Cortex of kidney (tissue), 1 donor: ENCODE measurements at places on chromosomes 16 and 17.

DNA sequence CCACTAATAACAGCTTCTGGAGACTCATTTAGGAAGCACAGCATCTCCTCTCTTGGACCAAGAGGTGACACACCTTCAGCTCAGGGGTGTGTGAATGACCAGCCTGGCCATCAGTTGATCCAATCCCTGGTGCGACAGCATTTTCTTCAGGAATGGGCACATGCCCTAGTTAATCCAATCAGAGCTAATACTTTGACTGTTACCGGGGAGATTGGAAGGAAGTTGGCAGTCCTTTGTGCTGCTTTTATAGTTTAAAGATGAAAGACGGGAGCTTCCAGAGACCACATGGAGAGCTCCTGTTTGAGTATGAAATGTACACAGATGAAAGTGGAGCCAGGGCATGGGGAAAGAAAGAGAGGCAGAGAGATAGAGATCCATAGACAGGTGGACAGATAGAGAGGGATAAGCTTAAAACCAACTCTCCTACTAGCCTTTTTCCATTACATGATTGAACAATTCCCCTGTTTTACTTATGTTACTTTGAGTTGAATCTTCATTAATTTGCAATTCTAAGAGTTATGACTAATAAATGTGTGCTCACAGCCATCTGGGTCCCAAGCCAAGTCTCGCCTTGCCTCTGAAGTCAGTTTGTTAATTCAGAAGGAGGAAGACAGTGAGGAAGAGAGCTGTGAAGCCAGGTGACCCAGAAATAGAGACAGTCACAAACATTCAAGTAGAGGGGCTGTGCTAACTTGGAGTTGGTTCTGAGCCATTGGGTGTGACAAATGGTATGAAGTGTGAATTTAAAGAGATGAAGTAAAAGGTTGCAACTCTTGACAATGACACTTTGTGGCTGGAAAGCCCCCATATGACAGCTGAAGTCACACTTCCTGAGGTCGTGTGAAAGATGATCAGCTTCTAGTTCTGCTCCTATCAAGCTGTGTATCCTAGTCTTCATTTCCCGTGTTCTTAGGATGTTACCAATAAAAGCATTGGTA lies 120.0 kb upstream of the GOT2 start:
- DNase-seq, result no peak

DNA sequence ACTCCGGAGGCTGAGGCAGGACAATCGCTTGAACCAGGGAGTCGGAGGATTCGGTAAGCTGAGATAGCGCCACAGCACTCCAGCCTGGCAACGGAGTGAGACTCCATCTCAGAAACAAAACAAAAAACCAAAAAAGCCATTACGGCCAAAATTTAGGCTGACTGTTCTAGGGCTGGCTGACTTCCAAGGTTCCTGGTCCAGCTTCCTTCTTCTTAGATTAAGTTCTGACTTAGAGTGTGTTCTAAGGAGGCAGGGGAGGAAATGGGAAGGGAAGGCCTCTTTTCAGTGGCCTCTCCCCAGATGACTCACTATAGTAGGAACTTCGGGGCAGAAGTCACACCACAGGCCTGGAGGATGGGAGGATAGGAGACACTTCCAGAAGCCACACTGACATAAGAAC lies 27.7 kb upstream of the CLEC18B start:
- DNase-seq, result no peak

DNA sequence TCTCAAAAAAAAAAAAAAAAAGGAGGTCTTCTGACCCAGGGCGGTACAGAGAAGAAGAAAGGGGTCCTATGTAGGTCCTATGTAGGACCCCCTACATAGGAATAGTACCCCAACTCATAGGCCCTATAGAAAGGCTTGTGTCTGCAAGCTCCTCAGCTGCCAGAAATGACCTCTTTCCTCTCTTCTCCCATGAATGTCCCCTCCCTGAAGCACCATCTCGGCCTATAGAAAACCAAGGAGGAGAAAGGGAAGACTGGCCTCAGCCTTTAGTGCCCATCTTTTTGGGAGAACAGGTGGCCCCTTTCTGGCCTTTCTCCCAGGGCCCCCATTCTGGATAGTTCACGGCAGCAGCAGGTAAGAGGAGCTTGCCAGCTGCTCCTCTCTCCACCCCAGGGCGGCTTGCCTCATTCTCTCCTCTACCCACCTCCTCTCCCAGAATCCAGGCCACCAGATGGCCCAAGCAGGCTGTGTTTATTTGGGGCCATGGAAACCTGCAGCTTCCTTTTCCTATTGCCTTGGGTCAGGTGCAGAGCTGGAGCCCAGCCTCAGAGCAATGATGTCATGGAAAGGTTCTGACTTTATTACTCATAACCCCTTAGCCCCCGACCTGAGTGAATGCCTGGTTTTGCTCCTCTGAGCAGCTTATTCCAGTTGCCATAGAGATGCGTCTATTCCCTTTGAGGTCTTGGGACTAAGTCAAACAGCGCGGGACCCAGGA lies 1.6 kb upstream of the MRPL58 start:
- no peak for DNase-seq

DNA sequence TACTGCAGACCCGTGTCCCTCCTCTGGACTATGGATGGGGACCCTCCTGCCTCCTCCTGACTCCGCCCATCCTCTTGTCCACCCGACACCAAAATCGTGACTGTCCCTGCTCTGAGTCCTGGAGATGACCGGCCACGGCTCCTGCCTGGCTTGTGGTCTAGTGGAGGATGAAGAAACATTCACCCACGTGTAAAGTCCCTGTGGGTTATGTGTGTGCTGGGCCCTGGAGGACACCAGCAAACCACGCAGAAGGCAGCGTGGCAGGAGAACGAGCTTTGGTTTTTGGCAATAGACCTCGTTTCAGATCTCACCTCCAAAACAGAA lies 11.9 kb downstream of the SPNS2 start:
- DNase-seq, result no peak

DNA sequence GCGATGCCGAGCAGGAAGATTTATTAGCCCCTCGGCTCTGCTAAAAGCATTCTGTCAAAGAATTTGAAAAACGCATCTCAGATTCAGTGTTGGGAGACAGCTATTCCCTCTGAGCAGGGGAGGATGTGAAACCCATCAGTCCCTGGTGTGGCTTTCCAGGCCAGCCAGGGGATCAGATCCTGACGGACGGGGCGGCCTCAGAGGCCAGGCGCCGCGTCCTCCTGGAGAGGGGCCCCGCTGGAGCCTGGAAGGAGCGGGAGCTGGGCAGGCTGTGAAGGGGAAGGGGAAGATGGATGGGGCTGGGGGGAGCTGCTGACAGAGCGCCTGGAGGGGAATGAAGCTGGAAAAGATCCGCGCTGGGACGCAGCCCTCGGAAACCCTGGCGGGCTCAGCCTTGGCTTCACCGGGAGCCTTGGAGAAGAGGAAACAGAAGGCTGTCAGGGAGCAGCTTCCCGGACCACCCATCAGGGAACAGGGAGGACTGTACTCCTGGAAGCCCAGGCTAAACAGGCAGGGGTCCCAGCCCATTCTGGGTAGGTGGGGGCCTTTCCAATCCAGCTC lies 358.0 kb downstream of the C16orf95 start:
- DNase-seq, result no peak

DNA sequence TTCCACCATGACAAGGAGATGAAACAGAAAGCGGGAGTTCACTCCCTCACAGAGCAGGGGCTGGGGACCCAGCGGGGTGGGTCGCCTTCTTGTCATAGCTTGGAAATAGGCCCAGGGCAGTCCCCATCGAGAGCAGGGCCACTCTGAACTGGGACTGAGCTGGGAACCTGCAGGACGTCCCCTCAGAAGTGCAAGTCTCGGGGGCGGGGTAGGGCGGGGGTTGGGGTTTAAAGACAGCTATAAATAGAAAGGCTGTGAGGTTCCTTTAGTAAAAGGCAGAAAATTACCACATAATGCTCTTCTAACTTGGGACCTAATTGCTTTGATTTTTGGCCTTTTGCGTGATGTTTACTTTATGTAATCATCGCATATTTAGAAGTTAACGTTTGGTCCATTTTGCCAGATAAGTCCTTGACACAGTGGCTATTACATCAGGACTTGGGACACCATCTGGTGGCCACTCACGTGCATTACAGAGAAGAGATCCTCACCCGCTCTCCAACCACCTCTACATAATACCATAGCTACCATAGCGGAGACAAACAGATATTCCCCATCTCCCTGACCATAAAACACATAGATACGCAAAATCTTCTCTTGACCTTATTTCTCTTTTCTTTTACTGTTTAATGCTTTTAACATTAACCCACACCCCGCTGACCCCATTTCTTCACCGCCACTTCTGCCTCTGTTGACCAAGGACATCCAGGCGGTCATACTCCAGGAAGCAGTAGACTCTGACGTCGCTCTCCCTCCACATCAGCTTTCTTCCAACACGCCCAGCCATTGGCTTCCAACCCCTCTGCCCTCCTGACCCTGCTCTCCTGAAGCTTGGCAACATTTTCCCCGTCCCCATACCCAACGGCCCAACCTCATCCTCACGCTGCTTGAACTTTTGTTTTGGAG lies 27.5 kb upstream of the PIK3R6 start:
- DNase-seq, result no peak

DNA sequence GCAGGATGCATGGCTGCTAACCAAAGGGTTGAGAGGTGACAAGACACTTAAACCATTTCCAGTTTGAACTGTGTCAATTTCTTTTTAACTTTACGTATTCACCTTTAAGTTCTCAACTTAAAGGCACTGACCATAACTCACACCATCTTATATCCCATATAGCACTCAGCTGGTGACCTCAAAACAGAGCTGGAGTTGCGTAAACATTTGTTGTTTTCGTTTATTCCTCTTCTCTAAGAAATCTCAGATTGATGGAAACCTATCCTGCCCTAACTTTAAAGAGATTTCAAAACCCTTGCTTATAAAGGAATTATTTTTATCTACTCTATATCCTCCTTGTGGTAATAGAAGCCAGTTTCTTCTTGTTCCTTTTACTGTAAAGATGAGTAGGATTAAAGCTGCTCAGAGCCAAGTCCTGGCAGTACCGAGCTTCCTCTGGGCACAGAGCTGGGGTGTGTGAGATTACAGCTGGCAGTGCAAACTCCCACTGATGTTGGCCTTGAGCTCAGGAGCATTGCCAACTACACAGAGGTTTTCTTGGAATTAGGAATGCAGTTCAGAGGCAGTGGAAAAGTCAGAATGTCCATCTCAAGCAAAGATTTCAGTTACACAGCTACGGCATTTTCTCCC lies 1.3 kb downstream of the KCTD2 start:
- DNase-seq, result no peak

- DNase-seq, result no peak
These were observed 86.8 kb downstream of the ZDHHC7 start for GRCh38 chr16:84924331-84925091.

GRCh38 chr17:9443811-9444210 lies 131.8 kb downstream of the STX8 start:
- no peak for DNase-seq

GRCh38 chr17:74240618-74241205 lies 27.3 kb downstream of the TTYH2 start:
- no peak for DNase-seq

DNA sequence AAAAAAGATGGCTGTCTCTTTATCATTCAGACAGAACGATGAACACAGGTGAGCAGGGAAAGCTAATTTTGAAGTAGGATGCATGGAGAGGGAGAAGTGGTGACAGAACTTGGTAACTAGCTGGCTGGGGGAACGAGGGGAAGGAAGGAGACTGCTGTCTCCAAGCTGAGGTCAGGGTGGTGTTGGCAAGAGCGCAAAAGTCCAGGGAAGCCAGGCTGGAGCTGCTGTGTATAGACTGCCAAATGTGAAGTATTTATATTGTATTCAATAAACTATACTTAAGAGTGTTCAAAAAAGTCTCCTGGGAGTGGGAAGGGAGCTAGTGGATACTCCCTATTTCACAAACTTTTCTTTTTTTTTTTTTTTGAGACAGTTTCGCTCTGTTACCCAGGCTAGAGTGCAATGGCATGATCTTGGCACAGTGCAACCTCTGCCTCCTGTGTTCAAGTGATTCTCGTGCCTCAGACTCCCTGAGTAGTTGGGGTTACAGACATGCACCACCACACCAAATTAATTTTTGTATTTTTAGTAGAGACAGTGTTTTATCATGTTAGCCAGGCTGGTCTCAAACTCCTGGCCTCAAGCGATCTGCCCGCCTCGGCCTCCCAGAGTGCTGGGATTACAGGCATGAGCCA lies 8.2 kb downstream of the TMEM106A start:
- DNase-seq, result no peak

DNA sequence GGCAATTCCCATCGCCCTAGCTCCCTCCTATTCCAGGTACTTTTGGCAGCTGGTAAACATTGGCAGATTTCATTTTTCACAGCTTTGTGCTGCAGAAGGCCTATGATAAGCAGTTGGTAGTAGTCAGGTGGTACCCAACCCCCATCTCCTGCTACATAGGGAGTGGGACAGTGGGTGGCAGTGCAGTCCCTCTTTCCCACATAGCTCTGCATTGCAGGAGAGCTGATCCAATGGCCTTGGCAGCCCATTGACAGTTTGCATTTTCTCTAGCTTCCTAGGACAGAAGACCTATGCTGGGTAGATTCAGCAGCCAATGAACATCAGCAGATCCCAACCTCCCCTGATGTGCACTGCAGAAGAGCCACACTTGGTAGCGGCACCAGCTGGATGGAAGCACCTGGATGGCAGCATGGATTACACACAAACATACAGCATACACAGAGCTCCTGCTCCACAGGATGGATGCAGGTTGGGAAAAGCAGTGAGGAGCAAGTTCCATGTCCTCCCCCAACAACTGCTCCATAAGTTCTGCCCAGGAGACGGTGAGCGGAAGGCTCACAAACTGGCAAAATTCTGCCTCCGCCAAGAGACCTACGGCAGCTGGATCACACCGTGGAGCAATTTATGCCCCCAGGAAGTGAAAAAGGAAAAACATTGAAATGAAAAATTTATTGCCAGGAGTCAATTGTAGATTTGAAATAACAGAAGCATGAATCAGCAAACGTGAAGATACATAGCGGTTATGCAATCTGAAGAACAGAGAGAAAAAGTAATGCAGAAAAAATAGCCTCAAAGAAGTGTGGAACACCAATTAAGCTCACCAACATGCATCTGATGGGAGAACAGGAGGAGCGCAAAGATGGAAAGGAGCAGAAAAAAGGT lies 95.7 kb downstream of the CACNG1 start:
- DNase-seq, result no peak

- no peak for DNase-seq
These were observed 43.6 kb downstream of the NLRC5 start for GRCh38 chr16:57032931-57033330.

GRCh38 chr17:10183931-10184930 lies 14.2 kb downstream of the GAS7 start:
- DNase-seq, result no peak

DNA sequence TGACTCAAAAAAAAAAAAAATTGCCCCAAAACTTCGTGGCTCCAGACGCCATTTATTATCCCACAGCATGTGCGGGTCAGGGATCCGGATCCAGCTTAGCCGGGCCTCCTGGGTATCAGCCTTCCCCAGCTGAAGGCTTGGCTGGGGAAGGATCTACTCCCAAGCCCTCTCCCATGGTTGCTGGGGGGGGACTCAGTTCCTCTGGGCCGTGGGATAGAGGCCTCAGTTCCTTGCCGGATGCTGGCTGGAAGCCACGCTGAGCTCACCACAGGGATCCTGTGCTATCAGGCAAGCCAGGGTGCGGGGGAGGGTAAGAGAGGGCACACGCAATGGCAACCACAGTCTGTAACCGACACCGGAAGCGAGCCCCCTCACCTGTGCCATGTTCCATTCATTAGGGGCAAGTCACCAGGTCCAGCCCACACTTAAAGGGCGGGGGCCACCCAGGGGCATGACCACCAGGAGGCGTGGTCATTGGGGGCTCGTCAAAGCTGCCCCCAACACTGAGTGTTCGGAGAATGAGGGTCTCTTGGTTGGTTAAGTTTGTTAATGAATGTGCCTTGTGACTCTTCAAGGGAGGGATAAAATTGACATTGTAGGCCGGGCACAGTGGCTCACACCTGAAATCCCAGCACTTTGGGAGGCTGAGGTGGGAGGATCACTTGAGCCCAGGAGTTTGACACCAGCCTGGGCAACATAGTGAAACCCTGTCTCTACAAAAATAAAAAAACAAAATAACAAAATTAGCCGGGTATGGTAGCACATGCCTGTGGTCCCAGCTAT lies 210.0 kb upstream of the GSE1 start:
- DNase-seq, result no peak
